Thymus (tissue), 14 donors: ENCODE measurements at places on chromosomes 16 and 17.

DNA sequence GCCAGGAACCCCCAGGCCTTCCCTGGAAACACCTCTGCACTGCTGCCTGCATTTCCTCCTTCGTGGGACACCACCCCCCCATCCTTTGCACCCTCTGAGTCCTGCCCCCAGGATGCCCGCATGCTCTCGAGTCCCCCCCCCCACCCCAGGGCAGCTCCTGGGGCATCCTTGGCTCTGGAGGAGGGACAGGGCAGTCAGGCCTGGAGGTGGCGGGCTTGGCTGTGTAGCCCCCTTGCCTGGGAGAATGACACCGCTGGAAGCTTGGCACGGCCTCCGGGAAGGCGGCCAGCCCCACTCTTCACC lies 98.9 kb upstream of the GSE1 start:
- no peak for DNase-seq

DNA sequence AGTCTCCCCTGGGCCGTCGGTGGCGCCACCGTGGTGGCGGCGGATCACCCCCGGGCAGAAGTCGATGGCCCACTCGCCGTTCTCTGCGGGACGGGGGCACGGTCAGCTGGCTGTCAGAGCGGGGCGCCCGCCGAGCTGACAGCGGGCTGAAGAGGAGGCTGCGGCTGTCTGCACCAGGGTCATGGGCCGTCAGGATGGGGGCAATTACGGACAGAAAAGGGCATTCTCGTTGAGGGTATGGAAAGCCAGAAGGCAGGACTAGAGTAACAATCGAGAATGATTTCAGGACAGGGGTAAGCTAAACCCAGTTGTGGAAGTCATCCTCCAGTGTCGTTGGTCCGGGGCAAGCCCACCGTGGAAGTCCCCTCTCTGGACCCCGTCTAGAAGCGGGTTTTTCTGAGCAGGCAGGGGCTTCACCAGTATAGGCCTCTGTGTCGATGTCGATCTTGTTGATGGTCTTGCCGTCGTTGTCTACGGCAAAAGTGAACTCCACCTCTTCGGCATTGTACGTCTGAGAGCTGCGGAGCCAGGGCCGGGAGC lies 1.7 kb downstream of the CHRNE start:
- no peak for DNase-seq

GRCh38 chr17:6456914-6457687 lies 12.8 kb downstream of the PIMREG start:
- DNase-seq = no peak

GRCh38 chr17:29080323-29080722 lies 37.4 kb downstream of the PIPOX start:
- no peak for DNase-seq

DNA sequence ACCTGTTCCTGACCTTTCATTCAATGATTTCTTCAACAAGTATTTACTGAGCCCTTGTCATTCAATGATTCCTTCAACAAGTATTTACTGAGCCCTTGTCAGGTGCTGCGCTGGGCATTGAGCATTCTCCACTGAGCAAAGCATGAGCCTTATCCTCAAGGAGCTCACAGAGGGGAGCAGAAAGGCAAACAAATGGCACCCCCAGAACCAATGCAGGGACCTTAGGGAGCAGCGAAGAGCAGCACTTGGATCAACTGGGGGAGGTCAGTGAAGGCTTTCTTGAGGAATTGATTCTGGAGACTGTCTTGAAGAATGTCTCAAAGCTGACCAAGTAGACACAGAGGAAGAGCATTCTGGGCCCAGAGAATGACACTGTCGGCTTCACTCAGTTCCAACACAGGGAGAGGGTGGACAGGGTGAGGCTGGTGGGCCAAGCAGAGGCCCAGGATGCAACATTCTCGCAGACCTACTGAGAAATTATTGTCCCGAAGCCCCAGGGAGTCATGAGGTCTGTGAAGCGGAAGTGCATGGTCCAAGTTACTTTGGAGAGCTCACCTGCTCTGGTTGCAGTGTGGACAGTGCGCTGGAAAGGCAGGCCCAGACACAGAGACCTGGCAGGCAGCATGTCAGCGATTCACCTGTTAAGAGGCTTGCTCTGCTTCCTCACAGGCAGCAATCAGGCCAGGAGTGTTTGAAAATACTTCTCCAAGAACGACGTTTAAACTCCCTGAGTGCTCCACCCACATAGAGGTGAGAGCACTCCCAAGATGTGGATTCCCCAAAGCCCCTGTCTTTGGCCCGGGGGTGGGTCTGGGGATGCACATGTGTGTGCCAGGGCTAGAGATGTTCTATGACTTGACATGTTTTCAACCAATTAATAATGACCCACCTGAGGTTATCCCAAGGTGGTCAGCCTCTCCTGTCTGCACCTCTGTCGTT lies 3.2 kb upstream of the MPO start:
- no peak for DNase-seq

DNA sequence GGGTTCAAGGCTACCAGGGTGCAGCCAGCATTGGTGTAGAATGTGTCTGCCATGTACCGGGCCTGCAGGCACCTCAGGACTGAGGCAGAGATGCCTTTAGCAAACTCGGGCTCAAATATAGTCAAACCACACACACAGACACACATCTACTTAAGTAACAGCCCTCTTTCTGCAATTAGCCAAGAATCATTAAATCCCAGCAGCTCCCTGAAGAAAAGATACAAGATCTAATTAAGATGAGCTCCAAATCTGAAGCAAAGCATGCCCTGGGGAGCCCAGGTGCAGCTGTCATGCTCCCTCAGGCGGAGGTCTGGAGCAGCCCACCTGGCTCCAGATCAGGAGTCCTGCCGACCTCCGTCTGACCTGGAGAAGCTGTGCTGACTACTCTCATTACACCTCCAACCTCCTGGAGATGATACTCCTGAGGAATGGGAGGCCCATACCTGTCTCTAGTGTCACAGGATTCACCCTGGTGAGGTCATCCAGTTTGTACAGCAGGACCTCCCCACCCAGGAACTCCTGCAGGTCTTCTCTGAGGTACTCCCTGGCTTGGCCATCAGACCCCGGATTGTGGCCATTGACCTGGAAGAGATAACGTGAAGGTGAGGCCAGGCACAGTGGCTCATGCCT lies 6.9 kb downstream of the MYO19 start:
- no peak for DNase-seq

DNA sequence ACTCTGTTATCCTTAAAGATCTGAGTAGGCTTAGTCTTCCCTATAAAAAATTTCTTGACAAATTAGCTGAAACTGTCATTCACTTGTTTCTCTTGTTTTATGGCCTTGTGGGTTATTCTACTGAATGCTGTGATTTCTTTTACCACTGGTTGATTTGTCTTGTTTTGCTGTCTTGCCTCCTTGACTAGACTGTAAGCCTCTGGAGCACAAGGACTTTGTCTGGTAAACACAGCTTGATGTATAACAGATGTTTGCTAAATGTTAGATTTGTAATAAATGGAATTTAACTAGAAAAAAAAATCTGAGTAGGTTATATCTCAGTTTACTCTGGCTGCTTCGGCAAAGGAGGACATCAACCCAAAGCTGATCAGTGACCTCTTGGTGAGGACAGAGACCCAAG lies 21.6 kb downstream of the VAC14 start:
- DNase-seq = no peak

- no peak for DNase-seq
Measured at GRCh38 chr16:81237282-81237681, 1.2 kb upstream of the BCO1 start.

DNA sequence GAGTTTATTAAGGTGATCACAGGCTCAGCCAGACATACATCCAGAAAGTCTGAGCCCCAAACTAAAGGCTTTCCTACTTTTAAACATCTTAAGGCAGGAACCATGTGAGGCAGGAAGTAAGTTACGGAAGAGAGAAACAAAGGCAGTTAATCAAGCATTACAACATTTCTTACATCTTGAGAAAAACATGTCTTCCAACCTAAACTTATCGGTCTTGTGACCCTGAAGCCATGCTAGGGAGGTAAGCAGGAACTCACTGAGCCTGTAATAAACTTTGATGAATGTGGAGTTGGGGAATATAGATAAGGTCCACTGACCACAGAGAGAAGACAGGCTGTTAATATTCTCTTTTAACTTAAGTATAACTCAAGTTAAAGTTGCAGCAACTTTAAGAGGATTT lies 3.5 kb upstream of the ACSM3 start:
- no peak for DNase-seq

GRCh38 chr17:58399974-58400373 lies 17.4 kb downstream of the RNF43 start:
- DNase-seq = no peak

GRCh38 chr17:45719335-45720071 lies 64.6 kb upstream of the CRHR1 start:
- no peak for DNase-seq

GRCh38 chr17:73634629-73635028 lies 9.6 kb downstream of the SDK2 start:
- DNase-seq = no peak
